ENCODE measurements at places on chromosomes 7 and 10.
A peak's percentile ranks its signal among the peaks of the same experiment; 100 is the strongest.

DNA sequence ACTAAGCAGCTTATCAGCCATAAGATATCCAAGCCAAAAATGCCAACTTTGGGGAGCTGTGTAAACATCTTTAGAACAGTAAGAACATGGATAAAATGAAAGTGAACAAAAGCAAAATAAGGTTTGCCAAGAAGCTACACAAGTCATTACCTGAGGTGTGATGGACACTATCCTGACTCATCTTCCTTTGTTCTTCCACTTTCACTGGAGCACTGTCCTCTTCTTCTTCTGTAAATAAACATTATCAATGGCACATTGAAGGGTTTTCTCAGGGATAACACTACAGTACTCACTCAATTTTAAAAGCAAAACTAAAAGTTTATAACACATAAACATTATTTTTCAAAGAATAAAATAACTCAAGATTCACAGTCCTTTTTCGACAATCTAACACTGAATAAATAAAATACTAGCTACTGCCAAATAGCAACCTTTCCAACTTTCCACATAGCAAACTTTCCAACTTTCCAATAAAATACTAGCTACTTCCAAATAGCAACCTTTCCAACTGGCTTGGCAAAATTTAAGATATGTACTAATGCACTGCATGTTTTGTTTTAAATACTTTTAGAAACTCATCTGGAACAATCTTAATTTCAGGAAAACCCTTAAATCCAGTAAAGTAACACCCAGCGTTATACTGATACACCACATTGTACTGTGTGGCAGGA is 174.1 kb downstream of the SKAP2 start:
- no peak for DNase-seq

DNA sequence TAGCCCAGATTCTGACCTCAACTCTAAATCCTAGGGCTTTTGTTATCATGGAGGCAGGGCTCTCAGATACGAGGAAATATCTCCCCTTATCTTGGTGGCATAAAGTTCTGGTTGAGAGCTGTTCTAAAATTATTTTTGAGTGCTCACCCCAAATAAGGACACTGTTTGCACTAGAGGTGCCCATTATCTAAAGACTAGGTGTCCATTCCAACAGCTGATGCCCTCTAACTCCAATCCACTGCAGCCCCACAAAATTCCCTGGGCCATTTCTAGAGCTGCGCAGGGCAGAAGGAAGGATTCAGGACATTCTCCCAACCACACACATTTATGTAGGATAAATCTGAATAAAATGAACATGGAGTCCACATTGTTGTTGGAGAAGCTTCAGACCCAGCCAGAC is 301.9 kb downstream of the FGFR2 start:
- no peak for DNase-seq

DNA sequence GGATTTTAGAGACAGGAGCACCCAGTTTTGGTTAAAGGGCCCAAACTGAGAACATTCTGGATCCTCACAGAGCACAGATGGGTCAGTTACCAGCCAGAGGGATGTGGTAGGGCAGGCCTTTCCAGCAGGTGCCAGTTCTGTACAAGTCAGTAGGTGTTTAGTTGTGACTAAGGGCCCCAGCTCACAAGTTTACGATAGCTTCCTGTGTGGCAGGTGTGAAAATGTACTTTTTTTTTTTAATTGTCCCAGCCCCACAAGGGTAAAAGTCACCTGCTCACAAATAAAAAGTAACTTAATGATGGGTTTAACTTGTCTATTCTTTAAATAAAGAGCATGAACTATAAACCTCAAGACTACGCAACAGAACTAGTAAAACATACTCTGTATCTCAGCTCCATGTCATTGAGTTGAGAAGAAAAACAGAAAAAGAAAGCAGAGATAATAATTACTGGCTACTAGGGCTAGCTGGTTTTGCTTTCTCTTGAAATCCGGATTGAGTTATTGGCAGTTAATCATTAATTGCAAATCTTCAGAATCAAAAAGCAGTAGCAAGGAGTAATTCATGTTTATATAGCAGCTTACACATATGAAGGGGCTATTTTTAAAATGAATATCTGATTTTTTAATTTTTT is 15.4 kb downstream of the NFE2L3 start:
- DNase-seq = no peak

GRCh38 chr10:120396228-120396627 is 60.8 kb upstream of the PLPP4 start:
- no peak for DNase-seq

DNA sequence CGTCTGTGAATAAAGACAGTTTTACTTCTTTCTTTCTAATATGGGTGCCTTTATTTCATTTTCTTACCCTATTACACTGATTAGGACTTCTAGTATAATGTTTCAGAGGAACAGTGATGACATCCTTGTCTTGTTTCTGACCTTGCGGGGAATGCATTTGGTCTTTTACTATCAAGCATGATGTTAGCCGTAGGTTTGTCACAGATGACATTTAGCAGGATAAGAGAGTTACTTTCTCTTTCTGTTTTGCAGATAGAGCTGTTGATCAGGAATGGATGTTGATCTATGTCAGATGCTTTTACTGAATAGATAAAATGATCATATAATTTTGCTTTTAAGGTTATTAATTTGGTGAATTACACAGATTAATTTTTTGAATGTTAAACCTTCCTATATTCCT is 6.6 kb upstream of the IGFBP3 start:
- DNase-seq = no peak

DNA sequence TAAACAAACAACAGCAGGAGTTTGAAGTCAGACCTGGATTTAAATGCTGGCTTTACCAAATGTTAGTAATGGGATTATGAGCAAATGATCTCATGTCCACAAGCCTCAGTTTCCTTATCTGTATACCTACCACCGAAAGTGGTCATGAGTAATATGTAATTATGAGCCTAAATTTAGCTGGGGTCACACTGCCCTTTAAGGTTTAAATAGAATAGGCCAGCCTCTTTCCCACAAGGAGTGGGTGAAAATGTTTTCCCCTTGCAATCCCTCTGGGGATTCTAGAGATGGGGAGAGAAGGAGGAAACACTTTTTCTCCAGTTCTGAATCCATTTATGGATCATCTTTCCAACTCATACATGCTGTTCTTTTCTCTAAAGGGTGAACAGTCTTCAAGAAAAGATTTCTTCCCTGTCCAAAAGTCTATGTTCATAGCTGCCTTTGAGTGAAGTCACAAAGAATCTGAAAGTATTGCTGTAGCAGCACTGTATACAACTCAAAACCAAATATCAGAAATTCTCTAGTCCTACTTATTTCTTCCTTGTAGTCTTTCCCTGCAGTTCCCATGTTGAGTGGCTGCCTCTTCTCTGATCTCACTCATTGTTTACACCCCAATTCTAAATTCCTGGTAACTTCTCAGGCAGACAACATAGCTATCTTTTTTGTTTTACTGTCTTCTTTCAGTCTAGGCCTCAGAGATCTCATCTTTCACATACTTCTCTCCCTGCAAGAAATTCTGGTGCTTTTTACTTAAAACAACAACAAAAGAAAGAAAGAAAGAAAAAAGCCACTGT is 7.4 kb upstream of the TSPAN12 start:
- no peak for DNase-seq

- no peak for DNase-seq
Observed at GRCh38 chr10:120646159-120646732, 189.2 kb downstream of the PLPP4 start.

DNA sequence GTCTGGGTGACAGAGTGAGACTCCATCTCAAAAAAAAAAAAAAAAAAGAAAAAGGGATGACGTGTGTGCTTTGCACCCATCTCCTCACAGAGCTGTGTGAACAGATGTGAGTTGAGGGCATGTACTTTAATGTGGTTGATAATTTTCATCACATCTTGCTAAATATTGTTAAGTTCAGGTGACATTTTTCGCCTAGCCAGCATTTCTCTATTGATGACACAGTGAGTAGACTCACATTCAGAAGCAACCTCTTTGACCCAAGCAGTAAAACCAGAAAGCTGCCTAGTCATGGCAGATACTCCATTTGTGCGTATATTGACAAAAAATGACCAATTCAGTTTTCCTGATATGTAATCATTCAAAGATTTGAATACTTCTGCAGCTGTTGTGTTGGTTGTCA is 126.0 kb downstream of the ATRNL1 start:
- DNase-seq = no peak

DNA sequence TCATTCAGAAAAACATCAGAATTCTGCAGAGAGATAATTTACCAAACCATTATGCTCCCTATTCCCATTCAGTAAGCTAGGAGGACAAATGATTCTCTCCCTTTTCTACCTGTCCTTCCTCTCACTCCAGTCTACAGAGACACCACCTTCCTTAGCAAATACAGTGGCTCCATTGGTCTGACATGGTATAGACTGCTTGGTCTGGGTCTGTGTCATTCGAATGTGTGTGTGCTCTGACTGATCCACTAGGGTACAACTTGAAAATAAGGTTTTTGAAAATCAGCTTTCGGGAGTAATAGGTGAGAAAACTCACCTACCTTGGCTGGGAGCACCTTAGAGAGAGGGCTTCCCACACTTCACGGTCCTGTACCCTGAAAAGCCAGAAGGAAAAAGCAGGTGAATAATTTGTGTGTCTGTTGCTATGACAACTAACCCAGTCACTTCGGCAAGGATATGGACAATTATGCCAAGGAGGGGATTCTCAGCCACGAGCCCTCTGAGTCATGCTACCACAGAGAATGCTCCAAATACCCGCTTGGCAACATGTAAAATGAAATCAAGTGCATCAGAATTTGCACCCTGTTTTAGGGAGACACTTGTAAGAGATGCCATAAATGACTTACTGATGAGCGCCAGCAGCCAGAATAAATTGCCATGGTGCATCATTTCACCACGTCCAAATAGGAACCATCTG is 114.5 kb upstream of the PRKCQ start:
- DNase-seq = no peak

DNA sequence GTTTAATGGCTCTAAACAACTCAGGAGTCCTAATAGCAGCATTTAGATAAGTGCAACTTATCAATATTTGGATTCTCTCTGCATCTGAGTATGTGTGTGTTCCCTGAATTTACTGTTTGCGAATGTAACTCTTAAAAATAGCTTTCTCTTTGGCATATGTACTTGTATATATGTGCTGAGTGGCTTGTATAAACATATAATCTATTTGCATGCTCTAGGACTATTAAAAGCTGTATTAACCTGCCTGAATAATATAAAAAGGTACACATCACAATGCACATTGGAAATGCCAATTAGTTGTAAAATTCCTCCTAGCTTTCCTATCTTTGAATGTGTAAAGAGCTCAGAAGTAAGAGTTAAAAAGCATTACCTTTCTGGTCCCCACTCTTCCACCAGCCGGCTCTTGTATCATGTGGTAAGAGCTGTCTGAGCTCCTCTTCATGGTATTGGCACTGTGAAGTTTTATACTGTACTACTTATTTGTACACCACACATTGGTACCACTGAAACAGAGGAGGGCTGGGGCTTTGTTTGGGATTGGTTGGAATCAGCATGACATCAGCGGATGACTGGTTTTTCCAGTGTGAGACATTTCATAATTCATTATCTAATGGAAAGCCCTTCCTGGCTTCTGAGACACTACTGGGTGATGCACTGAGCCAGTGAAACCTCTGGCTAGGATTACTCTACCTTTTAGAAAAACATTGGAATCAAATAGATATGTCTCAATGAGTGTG is at the start of gene INHBA:
INHBA (minus strand) TSS at position 456 of the 737 bp plus-strand sequence. CDS start 2,716 bp downstream, outside the sequence.
- no peak for DNase-seq

DNA sequence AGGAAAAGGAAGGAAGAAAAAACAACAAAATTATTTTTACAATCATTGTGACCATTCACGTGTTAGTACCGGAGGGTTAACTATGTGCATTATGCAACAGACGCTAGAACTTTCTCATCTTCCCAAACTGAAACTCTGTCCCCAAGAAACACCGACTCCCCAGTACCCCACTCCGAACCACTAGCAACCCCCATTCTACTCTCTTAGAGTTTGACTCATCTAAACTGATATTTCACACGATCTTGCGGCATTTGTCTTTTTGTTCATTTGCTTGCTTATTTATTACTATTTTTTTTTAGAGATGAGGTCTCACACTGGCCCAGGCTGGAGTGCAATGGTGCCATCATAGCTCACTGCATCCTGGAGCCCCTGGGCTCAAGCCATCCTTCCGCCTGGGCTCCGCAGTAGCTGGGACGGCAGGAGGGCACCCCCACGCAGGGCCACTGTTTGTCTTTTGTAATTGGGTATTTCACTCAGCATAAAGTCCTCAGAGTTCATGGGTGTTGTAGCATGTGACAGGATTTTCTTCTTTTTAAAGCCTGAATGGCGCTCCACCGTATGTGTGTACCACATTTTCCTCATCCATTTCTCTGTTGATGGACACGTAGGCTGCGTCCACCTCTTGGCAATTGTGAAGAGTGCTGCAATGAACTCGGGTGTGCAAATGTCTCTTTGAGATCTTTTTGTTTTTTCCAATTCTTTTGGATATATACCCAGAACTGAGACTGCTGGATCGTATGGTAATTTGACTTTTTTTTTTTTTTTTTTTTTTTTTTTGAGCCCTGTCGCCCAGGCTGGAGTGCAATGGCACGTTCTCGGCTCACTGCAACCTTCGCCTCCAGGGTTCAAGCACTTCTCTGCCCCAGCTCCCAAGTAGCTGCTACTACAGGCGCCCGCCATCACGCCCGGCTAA is 9.5 kb downstream of the MNX1 start:
- no peak for DNase-seq

GRCh38 chr10:95505084-95505610 is 56.0 kb downstream of the SORBS1 start:
- DNase-seq = no peak

GRCh38 chr7:113256883-113257531 is 138.7 kb upstream of the SMIM30 start:
- no peak for DNase-seq

- DNase-seq = no peak
Observed at GRCh38 chr7:66739953-66740301, 606 bp upstream of the RABGEF1 start.

GRCh38 chr7:128053023-128053422 is 21.8 kb upstream of the LRRC4 start:
- DNase-seq = peak; percentile 23

- no peak for DNase-seq
Observed at GRCh38 chr7:158809596-158809995, 19.7 kb downstream of the ESYT2 start.

DNA sequence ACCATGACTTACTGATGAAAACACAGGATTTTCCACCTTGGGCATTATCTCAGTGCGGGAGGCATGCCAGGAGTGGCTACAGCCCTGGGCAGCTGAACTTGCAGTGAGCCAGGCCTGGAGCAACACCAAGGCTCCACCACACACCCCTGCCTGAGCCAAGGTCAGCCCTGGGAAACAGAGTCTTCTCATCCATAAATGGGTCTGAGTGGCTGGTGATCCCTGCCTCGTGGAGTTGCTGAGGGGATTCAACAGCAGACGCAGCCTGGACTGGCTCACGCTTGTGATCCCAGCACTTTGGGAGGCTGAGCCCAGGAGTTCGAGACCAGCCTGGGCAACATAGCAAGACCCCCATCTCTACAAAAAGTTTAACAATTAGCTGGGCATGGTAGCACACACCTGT is 32.2 kb downstream of the SPOCK2 start:
- DNase-seq = no peak

DNA sequence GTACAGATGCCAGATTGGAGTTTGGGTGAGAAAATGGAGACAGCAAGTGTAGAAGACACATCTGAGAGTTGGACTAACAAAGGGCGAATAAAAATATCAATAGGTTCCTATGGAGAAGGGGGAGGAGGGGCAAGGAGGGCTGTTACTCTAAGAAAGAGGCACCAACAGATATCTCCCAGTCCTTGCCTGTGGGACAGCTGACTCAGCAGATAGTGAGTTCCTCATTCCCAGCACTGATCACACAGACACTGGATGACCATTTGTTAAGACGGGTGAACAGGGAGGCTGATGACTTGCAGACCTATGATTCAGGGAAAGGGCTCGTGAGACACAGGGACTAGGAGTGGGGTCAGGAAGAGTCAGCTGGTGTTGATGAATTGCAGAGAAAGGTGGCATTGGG is 5.7 kb upstream of the PRR15 start:
- DNase-seq = no peak

- no peak for DNase-seq
Observed at GRCh38 chr10:93589648-93590562, 11.1 kb downstream of the RBP4 start.

Data from NCI-H2171 (cell line).